Naive thymus-derived CD4-positive, alpha-beta T cell (primary cell): ENCODE measurements at places on chromosomes 7 and 10. TPM values are rescaled to one million over a fixed set of nuclear protein-coding genes. Genes with fewer than 3 reads are reported as not detected.

Gene HOXA7
- total RNA-seq, result not detected

Gene TMEM26
- not detected for total RNA-seq

- no peak for DNase-seq
Observed at GRCh38 chr10:74380795-74381194, 229.8 kb downstream of the ADK start.

DNA sequence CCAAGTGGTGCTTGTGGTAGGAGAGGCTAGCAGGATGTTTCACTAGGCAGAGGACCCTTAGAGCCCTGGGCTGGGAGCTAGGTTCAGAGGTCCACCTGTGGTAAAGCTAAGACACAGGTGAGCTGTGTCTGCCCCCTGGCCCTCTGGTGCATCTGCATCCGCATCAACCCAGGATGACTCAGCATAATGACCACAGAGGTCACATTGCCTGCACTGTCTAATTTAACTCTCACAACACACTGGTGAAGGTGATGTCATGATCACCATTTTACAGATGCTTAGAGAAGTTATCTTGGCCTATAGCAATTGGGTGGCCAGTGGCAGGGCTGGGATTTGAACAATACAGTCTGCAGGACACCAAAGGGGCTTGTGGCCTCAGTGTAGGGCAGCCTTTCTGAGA lies 33.1 kb downstream of the HABP2 start:
- DNase-seq, result no peak

DNA sequence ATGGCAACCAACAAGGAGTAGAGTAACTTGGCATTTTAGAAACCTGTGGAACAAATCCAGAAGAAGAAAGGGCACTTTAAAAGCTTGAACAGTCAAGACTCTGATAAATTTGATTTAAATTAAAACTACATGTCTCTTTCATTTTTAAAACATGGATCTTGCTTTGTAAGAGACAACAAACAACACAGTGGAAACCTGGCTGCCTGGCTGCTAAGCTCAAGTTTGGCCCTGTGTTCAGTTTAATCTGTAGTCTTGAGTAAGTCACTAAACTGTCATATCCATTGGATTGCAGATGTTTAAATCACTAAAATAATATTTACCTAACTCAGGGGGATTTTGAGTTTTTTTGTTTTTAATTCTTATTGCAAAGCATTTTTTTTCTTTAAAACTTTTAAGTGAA lies 374.9 kb upstream of the SEMA3D start:
- DNase-seq, result no peak

GRCh38 chr10:110782616-110783015 lies 89.1 kb upstream of the PDCD4 start:
- no peak for DNase-seq

DNA sequence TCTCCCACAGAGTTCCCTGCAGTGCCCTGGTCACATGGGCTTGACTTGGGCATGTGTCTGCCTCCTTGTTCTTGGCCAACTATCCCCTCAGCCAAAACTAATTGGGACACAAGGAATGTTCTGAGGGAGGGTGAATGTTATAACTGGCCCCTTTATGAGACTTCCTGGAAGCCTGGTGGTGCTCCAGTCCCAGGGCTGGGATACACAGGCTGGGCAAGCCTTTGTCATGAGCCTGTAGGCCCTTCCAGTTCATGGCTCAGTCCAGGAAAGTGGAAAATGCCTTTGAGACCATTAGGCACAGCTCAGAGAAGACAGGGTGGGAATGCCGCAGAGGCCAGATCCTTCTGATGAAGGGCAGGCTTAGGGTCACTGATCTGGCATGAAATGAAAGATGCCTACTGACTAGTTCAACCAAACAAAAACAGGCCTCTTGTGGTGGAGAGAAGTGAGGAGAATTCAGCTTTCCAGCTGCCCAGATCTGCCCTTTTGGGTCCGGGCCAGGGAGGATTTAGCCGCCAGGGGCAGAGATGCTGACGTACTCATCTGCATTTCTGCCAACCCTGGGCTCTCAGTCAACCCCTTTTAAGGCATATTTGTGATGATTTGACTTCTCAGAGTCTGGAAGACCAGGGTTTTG lies 961.5 kb downstream of the KCNMA1 start:
- DNase-seq, result no peak

DNA sequence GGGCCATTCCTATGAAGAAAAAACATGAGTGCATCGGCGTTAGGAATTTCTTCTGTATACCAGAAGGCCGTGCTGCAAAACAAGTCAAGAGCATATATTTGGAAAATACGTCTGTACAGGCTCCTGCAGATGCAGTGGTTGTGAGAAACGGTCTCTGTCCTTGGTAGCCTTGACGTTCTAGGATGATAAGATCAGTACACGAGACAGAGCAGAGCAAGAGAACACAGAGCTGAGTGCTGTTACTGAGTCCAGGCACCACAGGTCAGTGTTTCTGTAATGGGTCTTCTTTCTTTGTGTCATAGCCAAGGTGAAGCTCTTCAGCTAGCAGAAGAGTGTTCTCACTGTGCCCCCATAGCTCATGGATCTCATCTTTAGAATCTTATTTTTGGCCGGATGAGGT lies 62.8 kb downstream of the WDR37 start:
- DNase-seq, result no peak

GRCh38 chr10:32938554-32939061 lies 19.4 kb downstream of the ITGB1 start:
- no peak for DNase-seq
